ENCODE measurements at places on chromosomes 1 and 21. TPM values are rescaled to one million over a fixed set of nuclear protein-coding genes. Genes with fewer than 3 reads are reported as not detected.

DNA sequence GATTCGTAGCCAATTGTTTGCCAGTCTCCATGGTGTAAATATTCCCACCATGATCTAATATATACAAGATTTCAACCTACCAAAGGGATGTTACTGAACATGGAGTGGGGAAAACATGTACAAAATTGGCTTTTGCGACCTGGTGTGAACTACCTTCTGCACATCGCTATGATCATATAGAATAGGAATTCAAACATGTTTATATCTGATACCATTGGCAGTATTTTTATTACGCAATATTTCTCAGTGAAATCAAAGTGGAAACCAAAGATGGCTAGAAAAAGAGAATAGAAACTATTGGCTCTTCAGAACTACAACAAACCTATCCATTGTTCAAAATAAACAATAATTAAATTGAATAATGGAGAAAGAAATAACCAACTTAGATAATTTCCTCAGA lies 285.1 kb downstream of the TPR start:
- no peaks in the 10 kb centered on the region for H3K36me3 ChIP-seq
- H3K4me3 ChIP-seq: no peak overlapping the region
- H3K27me3 ChIP-seq: no peaks in the 10 kb centered on the region
- no peak for DNase-seq
- H3K27ac ChIP-seq: no peak overlapping the region

GRCh38 chr1:205440476-205441317 lies 15.1 kb downstream of the BLACAT1 start:
- H3K4me1 ChIP-seq: no peaks in the 10 kb centered on the region
- peak overlapping the region; percentile 55 for H3K27ac ChIP-seq
- peaks cover 9% of the 10 kb centered on the region for H3K27me3 ChIP-seq
- DNase-seq: no peak

- DNase-seq: no peak
- H3K27ac ChIP-seq: no peak overlapping the region
- no peaks in the 10 kb centered on the region for H3K27me3 ChIP-seq
- H3K4me1 ChIP-seq: peaks cover 7% of the 10 kb centered on the region
- no peaks in the 10 kb centered on the region for H3K36me3 ChIP-seq
- H3K4me3 ChIP-seq: no peak overlapping the region
Measured at GRCh38 chr1:97796711-97797110, 124.1 kb downstream of the DPYD start.

DNA sequence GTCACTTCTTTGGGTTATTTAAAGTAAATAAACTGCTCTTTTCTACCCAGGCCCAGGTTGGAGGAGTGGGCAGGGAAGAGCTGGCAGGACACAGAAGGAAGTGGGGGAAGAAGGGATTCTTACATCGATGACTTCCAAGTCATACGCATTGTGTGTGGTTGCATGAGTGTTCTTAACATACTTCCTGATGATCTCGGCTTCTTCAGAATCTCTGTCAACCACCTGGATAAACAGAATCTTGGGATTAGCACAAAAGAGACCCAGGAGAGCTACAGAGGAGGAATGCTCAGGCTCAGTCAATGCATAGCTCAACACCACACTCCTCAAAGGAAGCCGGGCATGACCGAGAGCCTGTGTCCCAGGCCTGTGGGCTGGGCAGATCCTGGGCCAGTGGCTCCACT lies 42.1 kb downstream of the PARP1 start:
- no peak overlapping the region for H3K4me3 ChIP-seq
- no peak overlapping the region for H3K27ac ChIP-seq
- no peaks in the 10 kb centered on the region for H3K4me1 ChIP-seq
- H3K27me3 ChIP-seq: no peaks in the 10 kb centered on the region
- no peak for DNase-seq
- H3K36me3 ChIP-seq: peaks cover 12% of the 10 kb centered on the region

DNA sequence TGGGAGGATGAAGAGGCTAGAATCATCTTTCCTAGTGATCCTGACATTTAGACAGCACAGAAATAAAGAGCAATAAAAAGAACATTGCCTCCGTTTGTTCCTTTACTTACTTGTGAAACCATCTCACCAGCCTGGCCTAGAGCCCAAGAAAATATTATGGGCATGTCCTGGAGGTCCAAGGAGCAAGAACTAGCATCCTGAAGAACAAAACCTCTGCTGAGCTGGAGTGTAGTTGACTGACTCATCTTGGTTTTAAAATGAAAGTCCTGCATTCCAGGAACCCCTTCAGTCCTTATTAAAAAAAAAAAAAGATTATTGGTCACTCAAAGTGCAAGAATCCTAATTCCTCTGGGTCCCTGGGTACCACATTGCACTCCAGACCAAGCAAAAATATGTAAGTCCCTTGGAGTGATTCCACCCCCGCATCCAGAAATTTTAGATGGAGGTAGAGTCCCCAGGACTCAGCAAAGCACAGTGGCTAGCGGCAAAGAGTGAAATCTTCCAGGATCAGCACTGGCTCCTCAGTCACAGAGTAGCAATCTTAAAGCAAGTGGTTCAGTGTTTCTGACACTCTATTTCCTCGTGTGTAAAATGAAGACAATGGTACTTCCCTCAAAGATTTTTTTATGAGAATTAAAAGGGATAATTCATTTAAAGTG lies 7.0 kb downstream of the SMCP start:
- no peak for DNase-seq
- no peaks in the 10 kb centered on the region for H3K4me1 ChIP-seq
- H3K27me3 ChIP-seq: no peaks in the 10 kb centered on the region
- no peak overlapping the region for H3K4me3 ChIP-seq

DNA sequence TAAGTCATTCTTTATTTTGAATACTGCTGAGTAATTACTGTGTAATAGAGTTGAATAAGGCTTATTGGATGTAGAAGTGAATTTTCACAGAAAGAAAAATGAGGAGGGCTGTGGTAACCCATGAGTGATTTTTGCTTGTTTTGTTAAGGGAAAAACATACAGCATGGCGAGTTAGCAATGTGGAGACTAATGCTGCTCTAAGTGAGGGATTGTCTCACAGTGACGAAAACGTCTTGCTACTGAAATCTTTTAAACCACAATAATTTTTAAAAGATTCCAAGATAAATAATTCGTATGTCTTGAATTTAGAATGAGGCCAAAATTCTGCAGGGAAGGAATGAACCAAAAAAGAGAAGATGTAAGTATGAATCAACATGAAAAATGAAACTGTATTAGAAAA lies 16.2 kb upstream of the PLA2G4A start:
- no peak overlapping the region for H3K27ac ChIP-seq
- no peaks in the 10 kb centered on the region for H3K27me3 ChIP-seq
- H3K36me3 ChIP-seq: no peaks in the 10 kb centered on the region
- no peak for DNase-seq

- H3K27me3 ChIP-seq: no peaks in the 10 kb centered on the region
- H3K27ac ChIP-seq: no peak overlapping the region
Measured at GRCh38 chr1:186903374-186904136, 74.8 kb downstream of the PLA2G4A start.

DNA sequence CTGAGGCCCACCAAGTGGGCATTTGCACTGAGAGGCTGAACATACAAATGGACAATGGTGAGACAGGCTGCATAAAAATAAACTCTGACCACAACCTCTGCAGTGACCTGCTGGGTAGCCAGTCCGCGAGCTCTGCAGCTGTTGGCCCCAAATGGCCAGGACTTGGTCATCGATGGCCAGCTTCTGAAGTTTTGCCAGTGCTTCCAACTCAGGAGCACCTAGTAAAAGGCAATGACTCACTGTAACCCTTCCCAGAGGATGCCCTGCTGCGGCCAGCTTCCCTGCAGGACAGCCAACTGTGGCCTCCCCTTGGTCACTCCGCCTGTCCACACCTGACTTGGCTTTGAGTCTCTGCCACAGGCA lies 185.4 kb downstream of the DYRK1A start:
- no peaks in the 10 kb centered on the region for H3K27me3 ChIP-seq
- H3K36me3 ChIP-seq: no peaks in the 10 kb centered on the region
- no peak overlapping the region for H3K4me3 ChIP-seq
- peaks cover 13% of the 10 kb centered on the region for H3K4me1 ChIP-seq
- no peak for DNase-seq

GRCh38 chr1:206415942-206416341 lies 54.3 kb upstream of the IKBKE start:
- DNase-seq: no peak
- no peak overlapping the region for H3K27ac ChIP-seq
- H3K27me3 ChIP-seq: no peaks in the 10 kb centered on the region
- H3K4me1 ChIP-seq: no peaks in the 10 kb centered on the region

The IGSF5 gene
- not detected for total RNA-seq

The GATAD2B gene
- 23.0 TPM for total RNA-seq

DNA sequence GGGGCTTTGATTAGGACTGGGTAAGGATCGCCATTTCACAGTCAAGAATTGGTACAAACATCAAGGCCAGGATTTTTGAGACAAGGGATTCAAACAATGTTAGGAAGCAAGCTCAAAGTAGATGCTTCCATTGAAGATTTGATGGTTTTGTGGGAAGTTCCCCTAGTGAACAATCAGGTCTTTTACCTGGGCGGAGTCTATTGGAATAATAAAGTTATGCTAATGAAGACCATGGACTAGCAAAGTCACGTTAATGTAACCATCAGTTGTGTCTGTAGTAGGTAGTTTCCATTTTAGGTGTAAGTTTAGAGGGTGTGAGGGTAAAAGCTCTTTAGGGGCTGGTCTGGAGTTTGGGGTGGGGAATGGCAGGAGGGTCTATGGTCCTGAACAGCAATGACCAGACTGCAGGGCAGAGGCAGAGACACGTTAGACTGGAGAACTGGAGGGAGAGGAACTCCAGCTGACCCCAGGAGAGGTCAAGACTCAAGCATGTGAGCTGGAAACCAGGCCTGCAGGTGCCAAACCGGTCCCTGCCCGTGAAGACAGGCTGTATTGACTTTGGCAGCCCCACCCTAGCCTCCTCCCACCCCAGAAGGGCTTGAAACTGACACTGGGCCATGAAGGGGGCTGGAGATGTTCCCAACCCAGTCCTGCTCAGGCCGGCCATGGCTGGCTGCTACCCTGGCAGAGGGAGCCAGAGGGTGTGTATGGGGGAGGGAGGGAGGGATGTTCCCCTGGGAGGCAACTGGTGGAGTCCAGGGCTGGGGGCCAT lies 36.0 kb upstream of the GPR37L1 start:
- peak overlapping the region; percentile 81 for H3K27ac ChIP-seq
- H3K27me3 ChIP-seq: no peaks in the 10 kb centered on the region
- peaks cover 25% of the 10 kb centered on the region for H3K4me1 ChIP-seq
- H3K36me3 ChIP-seq: no peaks in the 10 kb centered on the region

DNA sequence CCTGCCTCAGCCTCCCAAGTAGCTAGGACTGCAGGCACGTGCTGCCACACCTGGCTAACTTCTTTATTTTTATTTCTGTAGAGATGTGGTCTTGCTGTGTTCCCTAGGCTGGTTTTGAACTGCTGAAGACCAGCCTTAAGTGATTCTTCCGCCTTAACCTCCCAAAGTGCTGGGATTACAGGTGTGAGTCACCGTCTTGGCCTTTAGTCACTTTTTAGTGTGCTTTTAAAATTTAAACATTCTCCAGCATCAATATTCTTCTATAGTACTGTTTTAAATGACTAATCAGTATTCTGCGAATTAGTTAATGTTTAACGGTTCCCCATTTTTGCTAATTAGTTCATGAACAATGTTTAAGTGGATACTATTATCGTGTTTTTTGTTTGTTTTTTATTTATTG lies 60.6 kb downstream of the DYRK1A start:
- peaks cover 45% of the 10 kb centered on the region for H3K4me1 ChIP-seq
- no peak overlapping the region for H3K27ac ChIP-seq
- H3K4me3 ChIP-seq: no peak overlapping the region
- no peak for DNase-seq
- H3K27me3 ChIP-seq: no peaks in the 10 kb centered on the region

The AGBL4 gene
- total RNA-seq: 1.2 TPM

GRCh38 chr21:40846587-40847411 lies at the start of gene DSCAM:
Gene DSCAM (minus strand): TSS chr21:40847158. CDS start chr21:40846661, 497 bp downstream.
- peaks cover 8% of the 10 kb centered on the region for H3K4me1 ChIP-seq
- H3K4me3 ChIP-seq: peak within 1 kb of the TSS; percentile 14
- no peaks in the 10 kb centered on the region for H3K36me3 ChIP-seq
- H3K27ac ChIP-seq: no peak within 1 kb of the TSS

DNA sequence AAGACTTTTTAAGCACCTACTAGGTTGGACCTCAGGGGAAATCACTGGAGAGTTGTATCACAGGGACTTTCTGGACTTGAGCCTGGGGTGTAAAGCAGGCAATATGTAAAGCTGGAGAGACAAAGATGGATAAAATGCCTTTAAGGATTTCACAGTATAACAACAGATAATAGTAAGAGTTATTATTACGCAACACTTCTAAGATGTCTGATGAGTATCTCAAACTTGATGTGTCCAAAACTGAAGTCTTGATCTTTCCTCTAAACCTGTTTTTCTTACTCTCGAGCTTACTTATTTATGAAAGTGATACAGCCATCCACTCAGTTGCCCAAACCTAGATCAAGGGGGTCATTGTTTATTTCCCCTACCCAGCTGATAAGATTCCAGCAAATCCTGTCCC lies 2.1 kb upstream of the STRIP1 start:
- H3K4me3 ChIP-seq: no peak overlapping the region
- no peak overlapping the region for H3K27ac ChIP-seq
- DNase-seq: no peak
- H3K36me3 ChIP-seq: no peaks in the 10 kb centered on the region
- peaks cover 11% of the 10 kb centered on the region for H3K4me1 ChIP-seq

DNA sequence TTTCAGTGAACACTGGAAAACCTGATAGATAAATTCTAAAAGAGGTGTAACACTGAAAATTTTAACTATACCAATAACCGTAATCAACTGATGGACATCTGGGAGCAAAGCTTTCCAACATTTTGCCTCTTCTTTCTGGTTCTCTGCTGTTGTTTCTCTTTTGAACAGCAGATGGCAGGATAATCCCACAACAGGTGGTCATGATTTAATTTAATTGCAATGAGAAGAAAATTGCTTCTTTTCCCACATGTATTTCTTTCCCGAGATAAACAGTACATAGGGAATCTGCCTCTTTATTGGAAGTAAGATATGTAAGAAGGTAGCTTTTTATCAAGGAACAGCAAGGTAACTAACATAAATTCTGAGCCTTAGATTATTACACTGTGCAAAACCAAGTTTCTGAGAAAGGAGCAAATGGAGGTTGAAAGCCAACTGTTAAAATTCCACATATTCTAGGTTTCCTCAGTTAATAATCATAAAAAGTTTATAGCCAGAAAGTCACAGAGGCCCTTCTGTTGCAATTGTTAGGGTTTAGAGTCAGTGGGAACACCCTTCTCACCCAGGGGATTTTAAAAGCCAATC lies 72.9 kb downstream of the RPS6KA1 start:
- no peaks in the 10 kb centered on the region for H3K36me3 ChIP-seq
- peak overlapping the region; percentile 2 for H3K27ac ChIP-seq
- DNase-seq: peak; percentile 96
- H3K4me1 ChIP-seq: no peaks in the 10 kb centered on the region

- H3K4me3 ChIP-seq: no peak within 1 kb of the TSS
- no peak for DNase-seq
- no peak within 1 kb of the TSS for H3K27ac ChIP-seq
- no peaks in the 10 kb centered on the region for H3K4me1 ChIP-seq
- no peaks in the 10 kb centered on the region for H3K36me3 ChIP-seq
Measured at GRCh38 chr1:196977278-196977677, at the start of gene CFHR5. Gene CFHR5 (plus strand): TSS chr1:196977556. CDS start chr1:196977665, 109 bp downstream.

DNA sequence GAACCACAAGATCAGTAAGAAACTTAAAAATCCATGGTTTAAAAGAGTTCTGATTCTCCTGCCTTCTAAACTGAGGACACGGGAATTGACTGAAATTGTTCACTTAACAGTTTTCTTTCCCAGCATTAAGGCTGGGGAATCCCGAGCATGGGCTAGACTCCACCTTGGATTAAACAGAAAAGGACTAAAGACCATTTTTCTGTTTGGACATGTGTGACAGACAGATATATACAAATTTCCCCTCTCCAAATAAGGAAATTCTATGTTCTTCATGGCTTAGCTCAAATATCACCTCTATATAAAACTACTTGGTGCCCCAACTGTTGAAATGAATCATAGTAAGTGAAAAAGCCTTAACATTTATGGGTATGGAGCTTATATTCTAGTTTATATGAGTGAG lies 85.0 kb downstream of the UROD start:
- no peak overlapping the region for H3K27ac ChIP-seq
- H3K4me1 ChIP-seq: no peaks in the 10 kb centered on the region
- no peak for DNase-seq
- H3K36me3 ChIP-seq: no peaks in the 10 kb centered on the region
